ENCODE measurements at places on chromosomes 13 and 19.

DNA sequence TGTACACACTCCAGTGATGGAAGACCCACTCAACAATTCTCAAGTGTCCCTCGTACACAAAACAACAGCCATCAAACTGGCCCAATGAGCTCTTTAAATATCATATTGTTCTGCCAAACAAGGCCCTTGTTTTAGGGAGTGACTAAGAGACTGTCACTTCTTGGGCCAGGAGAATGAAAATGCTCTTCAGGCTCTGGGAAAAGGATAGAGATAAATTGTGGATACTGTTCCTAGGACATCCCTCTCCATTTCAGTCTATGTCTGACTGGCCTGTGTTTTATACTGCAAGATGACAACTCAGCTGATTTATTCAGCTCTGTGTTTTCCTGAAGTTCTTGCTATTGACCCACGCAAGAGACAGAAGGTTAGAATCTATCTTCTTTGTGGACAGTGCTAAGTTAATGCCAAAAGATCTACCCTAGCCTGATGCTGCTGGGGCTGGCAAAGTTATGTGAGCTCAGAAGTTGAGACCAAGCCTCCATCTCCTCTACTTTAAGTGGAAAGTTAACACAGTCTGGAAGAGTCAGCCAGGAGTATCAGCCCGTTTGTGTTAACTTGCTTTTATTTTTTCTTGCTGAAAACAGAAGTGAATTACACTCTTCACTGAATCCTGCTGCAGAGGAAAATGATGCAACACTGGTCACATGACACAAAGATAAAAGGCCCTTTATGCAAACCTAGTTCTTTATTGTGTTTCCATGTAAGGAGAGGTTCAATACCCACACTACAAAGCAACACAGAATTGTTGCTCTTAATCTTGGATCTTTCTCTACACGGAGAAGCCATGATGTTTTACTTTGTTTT lies 14.6 kb downstream of the FRY start:
- DNase-seq, result no peak

- DNase-seq, result no peak
These were observed 18.4 kb downstream of the LEUTX start for GRCh38 chr19:39797083-39797482.

DNA sequence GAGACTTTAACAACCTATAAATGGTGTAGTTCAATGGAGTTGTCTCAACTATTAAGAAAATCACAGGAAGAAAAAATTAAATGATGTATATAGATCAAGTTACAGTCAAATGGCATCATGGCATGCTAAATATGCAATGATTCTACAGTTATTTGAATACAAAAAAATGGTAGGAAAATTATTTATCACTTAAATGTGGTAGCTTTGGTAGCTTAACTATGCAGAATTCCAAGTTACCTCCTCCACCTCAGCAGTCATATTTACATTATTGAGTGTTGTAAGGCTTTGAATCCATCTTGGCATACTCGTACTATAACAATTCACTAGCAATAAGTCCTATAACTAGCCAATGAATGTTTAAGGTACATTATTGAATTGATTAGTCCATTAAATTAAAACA lies 36.8 kb downstream of the CAB39L start:
- no peak for DNase-seq

- no peak for DNase-seq
These were observed 4.2 kb downstream of the PRR12 start for GRCh38 chr19:49594993-49595818.

DNA sequence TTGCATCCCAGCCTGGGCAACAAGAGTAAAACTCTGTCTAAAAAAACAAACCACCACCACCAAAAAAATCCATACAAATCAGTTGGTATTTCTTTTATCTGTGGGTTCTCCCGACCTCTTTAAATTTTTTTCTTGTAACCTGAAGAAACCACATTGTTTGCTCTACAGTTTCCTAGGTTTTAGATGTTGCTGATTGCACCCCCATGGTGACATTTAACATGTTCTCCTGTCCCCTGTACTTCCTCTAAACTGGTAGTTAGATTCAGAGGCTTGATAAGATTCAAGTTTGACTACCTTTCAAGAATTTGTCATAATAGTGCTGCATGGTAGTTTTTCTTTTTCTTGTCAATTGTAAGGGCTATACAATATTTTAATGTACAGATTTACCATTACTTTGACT lies 24.0 kb downstream of the ALG5 start:
- DNase-seq, result no peak

- DNase-seq, result no peak
These were observed at the start of gene FUT3 for GRCh38 chr19:5851302-5851701. FUT3 (minus strand) TSS chr19:5851449.

- no peak for DNase-seq
These were observed 32.2 kb upstream of the RANBP3 start for GRCh38 chr19:6010107-6010506.

GRCh38 chr13:95023405-95023804 lies 277.8 kb downstream of the ABCC4 start:
- DNase-seq, result no peak

DNA sequence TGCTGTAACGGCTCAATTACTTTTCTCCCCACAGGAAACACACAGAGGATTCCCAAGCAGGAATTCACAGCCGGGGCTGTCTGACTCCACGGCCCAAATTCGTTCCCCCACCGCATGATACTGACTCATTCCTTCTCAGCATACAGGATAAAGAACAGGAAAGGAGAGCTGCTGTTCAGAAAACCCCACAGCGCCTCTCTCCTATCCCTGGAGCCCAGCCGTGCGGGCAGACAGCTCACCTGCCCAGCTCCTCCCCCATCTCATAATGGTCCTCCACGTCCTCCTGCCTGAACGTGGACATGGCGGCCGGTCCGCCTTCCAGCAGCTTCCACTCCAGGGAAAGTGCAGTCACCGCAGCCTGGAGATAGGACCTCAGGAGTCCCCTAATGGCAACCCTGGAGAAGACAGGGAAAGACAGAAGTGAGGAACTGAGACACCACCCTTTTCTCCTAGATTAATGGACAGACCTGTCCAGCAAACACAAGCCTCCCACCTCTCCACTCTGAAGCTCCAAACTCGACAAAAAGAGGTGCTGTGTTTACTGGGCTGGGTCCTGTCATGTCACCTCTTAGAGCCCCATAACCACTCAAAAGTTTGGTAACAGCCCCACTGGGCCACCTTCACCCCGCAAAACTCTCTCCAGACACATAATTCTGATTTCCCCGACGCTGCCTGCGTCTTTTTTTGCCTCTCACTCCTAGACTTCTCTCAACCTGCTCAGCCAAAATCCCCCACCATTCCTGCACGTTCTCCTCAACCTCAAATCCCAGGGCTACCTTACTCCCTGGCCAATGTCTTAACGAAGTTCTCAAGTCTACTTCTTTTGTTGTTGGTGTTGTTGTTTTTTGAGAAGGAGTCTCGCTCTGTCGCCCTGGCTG lies 1.2 kb downstream of the DAPK3 start:
- peak; percentile 23 for DNase-seq

- peak; percentile 84 for DNase-seq
These were observed 4.7 kb downstream of the PRR36 start for GRCh38 chr19:7869453-7869909.

DNA sequence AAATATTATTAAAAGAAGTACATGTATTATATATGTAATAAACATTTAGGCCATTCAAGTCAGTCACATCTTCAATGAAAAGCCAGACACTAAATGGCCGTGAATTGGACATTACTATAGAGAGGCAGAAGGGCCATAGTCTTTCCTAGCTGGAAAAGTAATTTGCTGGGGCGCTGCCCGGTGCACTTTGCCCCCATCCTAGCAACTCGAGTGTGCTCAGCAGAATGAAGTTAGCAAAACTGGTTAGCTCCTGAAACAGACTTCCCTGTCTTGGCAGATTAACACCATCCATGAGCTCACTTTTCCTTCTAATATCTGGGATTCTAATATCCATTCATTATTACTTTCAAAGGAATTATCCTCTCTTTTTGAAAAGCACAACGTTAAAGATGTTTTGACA lies 2.8 kb upstream of the SPRYD7 start:
- DNase-seq, result no peak

DNA sequence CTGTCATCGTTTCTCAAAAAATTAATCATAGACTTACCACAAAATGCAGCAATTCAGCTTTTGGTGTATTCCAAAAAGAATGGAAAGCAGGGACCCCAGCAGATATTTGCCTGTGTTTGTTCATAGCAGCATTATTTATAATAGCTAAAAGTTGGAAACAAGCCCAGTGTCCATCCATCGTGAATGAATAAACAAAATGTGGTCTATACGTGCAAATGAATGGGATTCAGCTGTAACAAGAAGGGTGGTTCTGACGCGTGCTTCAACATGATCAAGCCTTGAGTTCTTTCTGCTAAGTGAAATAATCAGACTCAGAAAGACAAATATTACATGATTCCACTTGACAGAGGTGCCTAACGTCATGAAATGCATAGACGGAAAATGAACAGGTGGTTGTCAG lies 36.4 kb downstream of the PSG11 start:
- no peak for DNase-seq

GRCh38 chr19:10533646-10534386 lies 9.9 kb upstream of the ATG4D start:
- no peak for DNase-seq

GRCh38 chr13:32232263-32232662 lies 82.9 kb downstream of the ZAR1L start:
- DNase-seq, result no peak

DNA sequence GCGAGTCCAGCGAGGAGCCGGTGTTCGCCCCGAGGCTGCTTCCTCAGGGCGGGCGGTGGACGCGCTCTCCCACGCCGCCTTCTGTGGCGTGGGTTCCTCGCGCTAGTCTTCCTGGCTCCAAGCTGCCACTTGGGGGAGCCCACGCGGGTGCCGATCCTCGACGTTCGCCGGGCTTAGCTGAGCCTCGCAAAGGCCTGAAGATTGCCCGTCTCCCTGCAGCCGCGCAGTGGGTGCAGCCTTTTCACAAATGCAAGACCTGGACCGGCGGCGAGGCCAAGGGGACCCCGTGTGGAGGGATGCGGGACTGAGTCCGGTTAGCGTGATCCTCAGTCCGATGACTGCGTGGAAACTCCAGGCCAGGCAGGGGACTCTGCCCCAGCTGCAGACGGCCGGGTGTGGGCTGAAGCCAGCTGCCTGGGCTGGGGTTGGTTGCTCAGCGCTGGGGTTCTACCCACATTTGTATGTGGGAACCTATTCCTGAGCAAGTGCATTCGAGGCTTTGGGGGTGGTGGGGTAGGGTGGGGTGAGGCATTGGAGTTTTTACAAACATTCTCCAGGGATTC lies 16.6 kb upstream of the LRP3 start:
- DNase-seq, result no peak

GRCh38 chr13:74206061-74206561 lies 71.9 kb upstream of the KLF12 start:
- DNase-seq, result no peak

DNA sequence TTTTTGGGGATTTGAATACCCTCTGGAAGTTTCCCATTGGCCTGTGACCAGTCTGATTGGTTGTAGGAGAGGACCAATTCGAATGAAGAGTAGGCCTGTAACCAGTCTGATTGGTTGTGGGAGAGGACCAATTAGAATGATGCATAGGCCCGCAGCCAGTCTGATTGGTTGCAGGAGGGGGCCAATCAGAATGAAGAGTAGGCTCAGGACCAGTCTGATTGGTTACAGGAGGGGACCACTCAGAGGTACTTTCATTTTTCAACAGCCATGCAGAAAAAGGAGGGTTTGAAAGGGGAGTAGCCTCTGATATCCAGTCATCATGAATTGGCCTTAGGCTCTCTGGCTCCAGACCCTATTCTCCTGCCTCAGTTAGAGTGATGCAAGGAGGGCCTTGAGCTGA lies 30.4 kb upstream of the SLC1A5 start:
- DNase-seq, result no peak

GRCh38 chr13:113394339-113394640 lies 30.4 kb upstream of the GRTP1 start:
- no peak for DNase-seq

- no peak for DNase-seq
These were observed 107.6 kb upstream of the RXFP2 start for GRCh38 chr13:31631746-31632145.

DNA sequence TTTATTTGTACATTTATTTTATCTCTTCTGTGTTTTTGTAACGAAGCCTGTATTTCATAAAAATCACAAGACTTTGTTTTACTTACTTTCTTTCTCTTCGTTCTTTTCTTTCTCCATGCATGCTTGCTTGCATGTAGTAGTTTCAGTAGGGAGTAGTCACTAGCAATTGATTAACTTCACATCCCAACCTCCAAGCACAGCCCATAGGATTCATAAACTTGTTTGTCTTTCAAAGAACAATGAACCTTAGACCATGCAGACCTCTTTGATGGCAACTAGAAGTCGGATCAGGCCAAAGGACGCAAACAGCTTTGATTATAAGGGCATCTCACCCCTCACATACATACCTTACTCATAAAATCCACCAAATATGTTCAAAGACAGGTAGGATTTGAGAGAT lies 3.1 kb upstream of the PRR20A start:
- DNase-seq, result no peak

GRCh38 chr13:39401756-39402155 lies 201.2 kb downstream of the LHFPL6 start:
- no peak for DNase-seq

GRCh38 chr19:58204566-58204965 lies 21.7 kb downstream of the ZNF274 start:
- no peak for DNase-seq

- no peak for DNase-seq
These were observed 89.3 kb downstream of the MIPEP start for GRCh38 chr13:23799945-23800344.

DNA sequence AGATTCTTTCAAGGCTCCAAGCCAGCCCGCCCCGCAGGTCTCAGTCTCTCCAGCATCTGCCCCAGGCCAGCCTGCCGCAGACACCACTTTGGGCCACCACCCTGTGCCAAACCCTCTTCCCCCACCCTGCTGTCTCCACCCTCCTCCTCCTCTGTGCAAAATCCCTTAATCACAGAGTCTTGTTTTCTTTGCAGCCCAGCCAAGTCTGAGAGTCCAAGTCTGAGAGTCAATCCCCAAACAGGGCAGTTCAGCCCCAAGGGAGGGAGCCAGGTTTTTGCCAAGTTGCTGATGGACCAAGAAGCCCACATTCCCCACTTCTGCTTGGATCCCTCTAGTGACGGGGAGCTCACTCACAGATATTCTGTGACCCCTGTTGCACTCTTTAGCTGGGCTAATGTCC lies 3.1 kb downstream of the ADAMTS10 start:
- DNase-seq, result no peak

- DNase-seq, result no peak
These were observed 10.3 kb upstream of the ZNF83 start for GRCh38 chr19:52648336-52649016.

- DNase-seq, result no peak
These were observed 2.3 kb upstream of the PRR22 start for GRCh38 chr19:5786593-5787408.

DNA sequence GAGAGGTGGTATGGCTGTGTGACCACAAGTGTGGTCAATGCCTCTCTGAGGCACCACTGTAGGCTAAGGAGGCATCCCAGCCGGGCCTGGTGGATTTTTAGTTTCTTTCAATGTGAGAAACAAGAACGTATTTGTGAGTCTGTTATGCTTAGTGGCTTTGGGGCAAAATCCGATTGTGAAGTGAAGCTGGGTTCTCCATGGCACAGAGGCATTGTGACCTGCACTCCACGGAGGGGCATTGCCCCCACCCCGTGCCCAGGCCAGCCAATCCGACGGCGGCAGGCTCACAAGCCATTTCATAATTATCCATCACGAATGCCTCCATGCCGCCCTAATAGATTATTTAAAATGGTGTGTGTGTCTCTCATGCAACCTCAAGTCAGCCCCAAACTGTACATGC lies 151.6 kb downstream of the ZNF536 start:
- no peak for DNase-seq

GRCh38 chr13:97388373-97388772 lies 45.6 kb upstream of the RAP2A start:
- no peak for DNase-seq

GRCh38 chr19:38270587-38271167 lies 6.3 kb downstream of the SPINT2 start:
- DNase-seq, result no peak
